ENCODE measurements at places on chromosomes 4 and X.

- peak; percentile 42 for DNase-seq
Observed at GRCh38 chr4:40307627-40308497, 27.3 kb upstream of the CHRNA9 start.

- DNase-seq = no peak
Observed at GRCh38 chrX:109327251-109327650, 154.6 kb downstream of the GUCY2F start.

- no peak for DNase-seq
Observed at GRCh38 chrX:10709276-10709675, 88.9 kb upstream of the MID1 start.

DNA sequence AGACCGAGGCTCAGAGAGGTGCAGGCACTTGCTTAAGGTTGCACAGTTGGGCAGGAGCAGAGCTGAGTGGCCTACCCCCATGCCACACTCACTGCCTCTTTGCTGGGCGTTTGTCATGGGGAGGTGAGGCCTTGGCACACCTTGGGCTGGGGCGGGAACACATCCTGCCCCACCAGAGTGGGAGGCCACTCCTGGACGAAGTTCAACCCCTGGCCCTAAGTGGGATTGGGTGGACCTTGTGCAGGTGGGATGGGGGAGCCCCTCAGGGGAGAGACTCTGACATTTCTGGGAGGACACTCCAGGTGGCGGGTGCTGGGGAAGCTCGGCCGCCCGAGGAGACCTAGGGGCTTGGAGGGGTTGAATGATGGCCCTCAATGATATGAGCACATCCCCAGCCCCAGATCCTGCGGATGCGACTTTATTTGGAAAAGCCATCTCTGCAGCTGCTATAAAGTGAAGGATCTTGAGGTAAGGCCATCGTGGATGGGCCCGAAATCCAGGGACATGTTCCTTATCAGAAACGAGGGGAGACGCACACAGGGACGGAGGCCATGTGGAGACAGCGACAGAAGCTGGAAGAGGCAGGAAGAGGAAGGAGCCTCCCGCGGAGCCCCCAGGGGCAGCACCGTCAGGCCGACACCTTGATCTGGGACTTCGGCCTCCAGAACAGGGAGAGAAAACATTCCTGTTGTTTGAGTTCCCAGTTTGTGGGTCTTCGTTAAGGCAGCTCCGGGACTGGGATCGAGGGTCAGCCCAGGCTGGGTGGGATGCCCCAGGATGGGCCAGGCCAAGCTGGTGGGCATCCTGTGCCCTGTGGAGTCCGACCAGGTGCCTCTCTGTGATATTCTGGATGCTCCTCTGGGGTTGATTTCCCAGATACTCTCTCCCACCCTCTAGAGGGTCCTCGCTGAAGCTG lies 111.6 kb upstream of the LRPAP1 start:
- DNase-seq = no peak

GRCh38 chr4:37627263-37627662 lies 58.9 kb downstream of the RELL1 start:
- no peak for DNase-seq

DNA sequence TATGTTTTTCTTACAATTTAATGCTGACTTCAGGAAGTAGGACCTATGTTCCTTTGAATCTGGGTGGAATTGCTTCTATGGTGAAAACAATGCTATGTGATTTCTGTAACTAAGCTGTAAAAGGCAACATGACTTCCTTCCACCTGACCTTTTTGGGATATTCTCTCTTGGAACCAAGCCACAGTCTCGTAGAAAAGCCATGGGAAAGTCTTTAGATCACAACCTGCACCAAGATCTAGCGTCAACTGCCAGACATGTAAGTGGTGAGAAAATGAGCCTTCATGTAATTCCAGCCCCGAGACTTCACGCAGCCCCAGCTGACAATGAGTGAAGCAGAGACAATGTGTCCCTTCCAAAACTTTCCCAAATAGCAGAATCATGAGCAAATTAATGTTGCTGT lies 297.0 kb upstream of the DCAF8L1 start:
- no peak for DNase-seq

GRCh38 chrX:132193872-132194574 lies 25.2 kb downstream of the RAP2C start:
- DNase-seq = no peak

DNA sequence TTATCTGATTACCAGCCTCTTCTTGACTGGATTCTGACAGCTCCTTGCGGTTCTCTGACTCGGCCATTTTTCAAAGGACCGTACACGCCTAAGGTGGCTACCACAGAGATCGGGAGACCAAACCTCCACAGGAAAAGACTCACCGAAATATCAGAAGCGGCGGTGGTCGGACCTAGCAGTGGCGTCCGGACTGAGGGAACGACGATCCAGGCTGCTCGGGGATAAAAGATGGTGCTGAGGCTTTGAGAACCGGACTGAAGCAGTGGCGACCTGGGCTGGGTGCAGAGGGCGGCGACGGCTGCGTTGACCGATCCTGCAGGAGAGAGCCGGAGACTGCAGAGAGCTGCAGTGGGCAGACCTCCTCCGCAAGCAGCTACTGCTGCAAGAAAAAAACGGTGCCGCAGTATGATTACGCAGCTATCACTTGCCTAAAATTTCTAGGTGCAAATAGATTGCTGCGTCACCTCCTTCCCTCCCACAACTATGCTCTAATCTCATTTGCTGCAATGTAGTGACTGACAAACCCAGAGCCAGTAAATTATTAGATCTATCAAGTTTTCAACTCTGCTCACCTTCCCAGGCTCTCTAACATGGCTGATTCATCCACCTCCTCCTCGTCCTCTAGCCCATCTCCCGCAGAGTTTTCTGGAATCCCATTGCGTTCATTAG lies at the start of gene NAP1L2:
Gene NAP1L2 (minus strand): TSS at position 426 of the 669 bp plus-strand sequence. CDS start 359 bp downstream, at position 67.
- DNase-seq = peak; percentile 14

DNA sequence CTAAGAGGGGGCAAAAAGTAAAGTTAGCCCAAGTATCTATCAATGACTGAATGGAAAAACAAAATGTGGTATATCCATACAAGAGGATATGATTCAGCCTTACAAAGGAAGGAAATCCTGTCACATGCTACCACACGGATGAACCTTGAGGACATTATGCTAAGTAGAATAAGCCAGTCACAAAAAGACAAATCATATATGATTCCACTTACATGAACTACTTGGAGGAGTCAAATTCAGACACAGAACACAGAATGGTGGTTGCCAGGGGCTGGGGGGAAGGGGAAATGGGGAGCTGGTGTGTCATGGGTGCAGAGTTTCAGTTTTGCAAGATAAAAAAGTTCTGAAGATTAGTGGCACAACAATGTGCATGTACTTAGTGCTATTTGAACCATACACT lies 101.8 kb downstream of the SH3KBP1 start:
- DNase-seq = no peak

GRCh38 chrX:110745288-110745687 lies 50.3 kb downstream of the CHRDL1 start:
- no peak for DNase-seq

DNA sequence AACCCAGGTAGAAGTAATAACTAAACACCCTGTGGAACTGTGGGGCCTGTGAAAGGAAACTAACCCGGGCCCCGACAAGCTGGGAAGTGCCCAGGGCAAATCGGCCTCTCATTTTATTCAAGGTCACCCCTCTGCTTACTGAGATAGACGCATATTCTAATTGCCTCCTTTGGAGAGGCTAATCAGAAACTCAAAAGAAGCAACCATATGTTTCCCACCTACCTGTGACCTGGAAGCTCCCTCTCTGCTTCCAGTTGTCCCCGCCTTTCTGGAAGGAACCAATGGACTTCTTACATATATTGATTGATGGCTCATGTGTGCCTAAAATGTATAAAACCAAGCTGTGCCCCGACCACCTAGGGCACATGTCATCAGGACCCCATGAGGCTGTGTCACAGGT lies 23.1 kb upstream of the DHRSX start:
- DNase-seq = no peak

GRCh38 chrX:5644776-5645175 lies 583.9 kb downstream of the NLGN4X start:
- no peak for DNase-seq

GRCh38 chr4:176191974-176192373 lies 3.4 kb downstream of the SPATA4 start:
- DNase-seq = no peak

DNA sequence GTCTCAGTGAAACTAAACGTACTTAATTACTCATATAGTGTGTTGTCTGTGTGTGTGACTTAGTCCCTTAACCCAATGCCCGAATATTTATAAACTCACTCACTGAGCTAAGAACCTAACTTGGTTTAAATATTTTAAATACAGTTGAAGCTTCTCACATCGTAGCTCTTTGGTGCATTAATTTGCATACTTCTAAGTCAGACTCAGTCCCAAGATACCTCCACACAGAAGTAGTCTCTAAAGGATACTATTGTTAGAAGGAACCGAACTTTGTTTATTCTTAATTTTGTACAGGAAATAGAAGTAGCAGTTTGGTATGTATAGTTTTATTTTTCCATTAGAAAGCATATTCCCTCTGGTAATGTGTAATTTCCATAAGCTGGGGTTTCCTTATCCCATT lies 54.0 kb upstream of the NKAP start:
- DNase-seq = no peak

- DNase-seq = no peak
Observed at GRCh38 chr4:125689805-125690204, 375.1 kb downstream of the FAT4 start.

GRCh38 chrX:48541140-48541814 lies 1.8 kb downstream of the TBC1D25 start:
- DNase-seq = no peak

All from effector memory CD4-positive, alpha-beta T cell (primary cell).